ENCODE measurements at places on chromosomes 3 and 15.

- no peak for DNase-seq
These were observed 88.8 kb downstream of the CLASP2 start for GRCh38 chr3:33629219-33629618.

DNA sequence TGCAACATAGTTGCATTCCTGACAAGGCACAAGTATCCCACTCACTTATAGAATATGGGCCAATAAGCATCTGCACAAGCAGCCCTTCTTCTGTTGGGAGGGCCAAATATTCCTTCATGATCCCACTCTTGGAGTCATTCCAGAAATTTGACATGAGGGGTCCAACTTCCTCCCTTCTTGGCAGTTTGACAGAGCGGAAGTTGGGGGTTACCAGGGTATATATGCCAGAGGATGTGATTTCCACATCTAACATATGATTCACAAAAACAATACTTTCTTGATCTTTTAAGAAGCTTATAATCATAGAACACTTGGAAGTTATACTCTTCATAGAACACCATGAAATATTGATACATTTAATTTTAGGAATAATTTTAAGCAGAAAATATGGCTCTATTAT is 100.9 kb upstream of the CRBN start:
- no peak for DNase-seq

DNA sequence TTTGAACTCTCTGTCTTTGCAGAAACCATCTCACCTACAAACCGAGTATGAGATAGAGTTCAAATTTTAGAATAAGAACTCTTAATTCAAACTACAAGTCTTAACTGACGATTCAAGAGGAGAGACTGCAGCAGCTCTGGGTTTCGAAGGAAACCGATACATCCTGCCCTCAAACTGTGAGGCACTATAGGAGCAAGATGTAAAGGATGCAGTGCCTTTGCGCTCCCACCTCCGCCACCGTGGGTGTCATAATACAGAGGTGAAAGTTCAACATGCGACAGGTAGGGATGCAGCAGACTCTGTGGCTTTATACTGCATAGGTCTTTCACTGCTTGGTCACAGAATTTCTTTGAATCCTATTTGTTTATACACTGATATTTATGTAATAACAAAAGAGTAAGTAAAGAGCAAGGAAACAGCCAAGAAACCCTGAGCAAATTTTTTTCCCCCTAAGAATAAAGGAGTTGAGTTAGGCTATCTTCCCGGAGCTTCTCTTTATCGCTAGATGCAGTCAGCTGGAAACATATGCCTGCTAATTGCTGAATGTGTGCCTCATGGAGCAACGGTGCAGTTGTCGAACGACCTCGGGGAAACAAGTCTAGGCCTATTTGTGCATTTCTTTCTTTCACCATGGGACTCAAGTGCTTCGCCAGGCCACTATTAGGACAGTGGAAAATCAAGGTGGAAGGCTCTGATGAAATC is 1097.6 kb upstream of the CFAP20DC start:
- DNase-seq: no peak

- no peak for DNase-seq
These were observed 49.8 kb upstream of the SYN2 start for GRCh38 chr3:11954312-11954934.
